ENCODE measurements at places on chromosomes 1 and 21. TPM values are rescaled to one million over a fixed set of nuclear protein-coding genes. Genes with fewer than 3 reads are reported as not detected.

Gene DNASE2B
- total RNA-seq, result 0.25 TPM

Gene ZSWIM5
- 19.5 TPM for total RNA-seq

DNA sequence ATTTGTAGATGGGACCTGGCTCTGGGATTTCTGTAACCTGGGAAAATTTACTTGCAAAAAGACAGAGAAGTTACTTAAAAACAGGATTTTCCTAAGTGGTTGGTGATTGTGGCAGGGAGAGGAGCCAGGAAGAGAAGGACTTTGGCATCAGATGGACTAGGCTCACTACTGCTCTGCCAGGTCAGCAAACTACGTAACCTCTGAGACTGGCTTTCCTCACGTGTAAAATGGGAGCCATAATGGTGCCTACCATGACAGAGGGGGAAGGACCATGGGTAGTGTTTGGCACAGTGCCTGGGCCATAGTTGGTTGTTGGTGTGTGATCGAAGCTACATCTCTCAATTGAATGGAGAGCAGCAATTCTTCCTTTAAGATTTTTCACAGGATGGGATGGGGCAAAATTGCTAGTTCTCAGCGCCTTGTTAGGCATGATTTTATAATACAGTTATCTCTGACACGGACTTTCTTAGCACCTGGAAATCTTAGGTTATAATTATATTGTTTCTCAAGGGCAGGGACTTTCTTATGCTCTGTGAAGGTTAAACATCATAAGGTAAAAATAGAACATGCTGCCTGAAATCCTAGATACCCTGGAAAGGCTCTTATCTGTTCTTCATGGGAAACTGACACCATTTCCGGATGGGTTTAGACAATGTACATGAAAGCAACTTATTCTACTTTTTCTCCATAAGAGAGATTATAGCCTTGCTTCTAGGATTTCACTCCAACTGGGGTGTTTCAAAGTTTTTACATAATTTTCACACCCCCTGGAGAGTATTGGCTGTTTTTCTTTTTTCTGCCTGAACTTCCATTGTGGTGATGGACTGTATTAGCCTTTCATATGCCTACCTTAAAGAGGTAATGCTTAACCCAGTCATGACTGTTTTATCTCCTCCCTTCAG, 10.9 kb downstream of the ROR1 start:
- no peak overlapping the region for H3K4me3 ChIP-seq
- H3K4me1 ChIP-seq, result no peaks in the 10 kb centered on the region
- DNase-seq, result no peak
- H3K36me3 ChIP-seq, result no peaks in the 10 kb centered on the region

Gene INKA2
- total RNA-seq, result 6.7 TPM

Gene SLC2A1
- total RNA-seq, result 38.3 TPM

DNA sequence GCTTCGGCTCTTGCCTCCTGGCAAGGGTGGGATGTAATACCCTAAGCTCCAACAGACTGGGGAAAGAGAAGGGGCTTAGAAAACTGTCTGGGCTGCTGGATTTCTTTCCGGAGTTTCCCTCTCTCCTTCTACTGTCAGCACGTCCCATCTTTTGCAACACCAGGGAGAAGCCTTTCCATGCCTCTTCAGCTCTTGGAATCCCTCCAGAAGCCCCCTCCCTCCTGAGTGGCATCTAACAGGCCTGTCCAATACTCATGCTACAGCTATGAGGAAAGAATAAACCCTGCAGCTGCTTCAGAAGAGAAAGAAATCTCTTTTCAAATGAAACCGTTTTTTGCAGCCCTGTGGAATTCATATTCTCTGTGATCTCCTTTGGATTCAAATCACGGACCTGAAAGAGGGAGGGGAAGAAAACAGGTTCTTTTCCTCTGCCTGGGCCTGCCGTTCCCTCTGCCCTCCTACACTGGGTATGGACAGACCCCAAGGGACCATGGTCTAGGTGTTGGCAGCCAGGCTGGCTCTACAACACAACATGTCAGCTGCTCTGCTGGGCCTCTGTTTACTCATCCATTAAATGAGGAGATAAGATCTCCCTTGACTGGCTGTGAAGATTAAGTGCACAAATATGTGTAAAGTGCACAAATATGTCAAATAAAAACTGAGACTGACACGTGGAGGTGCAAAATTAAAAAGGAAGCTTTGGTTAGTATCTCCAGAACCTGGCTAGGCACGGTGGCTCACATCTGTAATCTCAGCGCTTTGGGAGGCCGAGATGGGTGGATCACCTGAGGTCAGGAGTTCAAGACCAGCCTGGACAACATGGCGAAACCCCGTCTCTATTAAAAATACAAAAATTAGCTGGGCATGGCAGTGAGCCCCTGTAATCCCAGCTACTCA, 6.0 kb upstream of the CAPN2 start:
- no peaks in the 10 kb centered on the region for H3K36me3 ChIP-seq
- no peaks in the 10 kb centered on the region for H3K27me3 ChIP-seq
- H3K4me1 ChIP-seq, result peaks cover 54% of the 10 kb centered on the region
- no peak for DNase-seq
- no peak overlapping the region for H3K4me3 ChIP-seq

Gene C1orf94
- 17.9 TPM for total RNA-seq

DNA sequence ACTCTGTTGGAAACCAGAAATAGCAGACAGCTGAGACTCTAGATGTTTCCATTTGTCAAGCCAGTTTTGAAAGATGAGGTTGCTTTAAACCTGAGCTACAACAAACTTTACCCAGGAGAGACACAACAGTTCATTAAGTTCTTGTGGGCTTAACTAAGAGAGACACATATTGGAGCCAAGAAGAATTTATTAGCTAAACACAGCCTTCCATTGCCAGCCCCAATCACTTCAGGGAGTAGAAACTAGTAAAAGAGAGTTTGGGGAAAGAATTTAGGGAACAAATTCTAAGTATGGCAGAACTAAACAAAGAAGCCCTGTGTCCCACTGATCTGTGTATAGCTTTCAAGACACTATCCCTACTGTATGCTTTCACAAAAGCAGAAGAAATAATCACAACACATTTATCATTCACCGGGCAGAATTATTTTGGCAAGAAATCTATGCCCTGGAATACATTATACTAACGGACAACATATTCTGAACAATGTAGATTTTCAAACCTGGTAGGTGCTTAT, 87.3 kb upstream of the KAZN start:
- no peak overlapping the region for H3K27ac ChIP-seq
- H3K4me1 ChIP-seq, result no peaks in the 10 kb centered on the region
- no peaks in the 10 kb centered on the region for H3K27me3 ChIP-seq
- H3K4me3 ChIP-seq, result no peak overlapping the region

DNA sequence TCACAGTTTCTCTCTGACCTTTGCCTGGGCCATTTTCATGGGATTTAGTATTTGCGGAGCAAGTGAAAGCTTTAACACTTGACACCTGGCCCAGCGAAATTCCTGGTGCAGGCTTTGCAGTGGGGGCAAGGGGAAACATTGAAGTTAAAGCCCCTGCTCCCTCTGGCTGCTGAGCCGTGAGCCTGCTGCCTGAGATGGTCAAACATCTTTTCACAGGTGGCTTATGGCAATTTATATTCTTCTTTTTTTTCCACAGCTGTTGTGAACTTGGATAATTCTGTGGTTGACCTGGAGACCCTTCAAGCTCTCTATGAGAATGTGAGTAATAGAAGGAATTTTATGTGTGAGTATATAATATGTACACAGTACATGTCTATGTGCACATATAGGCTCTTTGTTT, 202.9 kb downstream of the FMN2 start:
- H3K4me1 ChIP-seq, result no peaks in the 10 kb centered on the region
- H3K36me3 ChIP-seq, result no peaks in the 10 kb centered on the region
- no peak overlapping the region for H3K4me3 ChIP-seq
- H3K27ac ChIP-seq, result no peak overlapping the region
